ENCODE measurements at places on chromosomes 3 and 15.

DNA sequence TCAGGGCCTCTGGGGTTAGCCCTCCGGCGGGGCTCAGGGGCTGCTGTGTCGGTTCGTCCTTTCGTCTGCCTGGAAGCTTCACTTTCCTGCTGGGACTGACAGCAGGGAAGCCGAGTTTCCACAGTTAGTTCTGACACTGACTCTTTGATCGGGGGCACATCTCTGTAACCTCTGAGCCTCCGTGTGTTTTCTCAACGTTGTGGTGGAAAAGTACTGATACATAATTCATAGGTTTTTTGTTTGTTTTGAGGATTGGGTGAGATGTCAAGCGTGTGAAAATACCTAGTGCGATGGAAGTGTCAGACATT is 481 bp downstream of the AP4E1 start:
- DNase-seq: no peak

DNA sequence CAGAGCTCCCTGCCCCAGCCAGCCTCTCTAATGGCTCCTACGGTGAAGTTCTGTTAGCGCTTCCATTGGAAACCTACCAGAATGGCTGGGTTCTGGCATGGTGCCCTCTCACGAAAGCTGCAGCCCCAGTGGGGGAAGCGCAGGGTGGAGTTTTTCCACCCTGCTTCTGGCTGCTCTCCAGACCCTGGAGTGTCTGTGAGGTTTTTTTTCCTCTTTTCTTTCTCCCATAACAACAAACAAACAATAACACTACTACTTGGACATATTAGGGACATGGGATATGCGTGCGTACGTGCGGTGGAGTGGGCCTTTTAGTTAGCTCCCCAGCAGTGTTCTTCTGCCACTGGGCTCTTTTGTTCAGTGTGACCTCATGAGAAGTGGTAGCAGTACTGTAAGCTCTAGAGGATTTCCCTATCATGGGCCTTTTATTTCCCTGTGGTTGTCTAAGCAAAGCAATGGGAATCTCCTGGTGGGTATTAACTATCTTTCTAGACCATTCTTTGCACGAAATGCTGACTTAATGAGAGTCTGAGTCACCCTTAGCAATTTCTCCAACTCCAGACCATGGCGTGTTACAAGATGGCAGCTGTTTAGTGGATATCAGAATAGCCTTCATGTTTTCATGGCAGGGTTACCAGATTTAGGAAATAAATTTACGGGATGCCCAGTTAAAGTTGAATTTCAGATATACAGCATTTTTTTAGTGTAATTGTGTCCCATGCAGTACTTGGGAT is 161.9 kb downstream of the FNDC3B start:
- peak; percentile 94 for DNase-seq

DNA sequence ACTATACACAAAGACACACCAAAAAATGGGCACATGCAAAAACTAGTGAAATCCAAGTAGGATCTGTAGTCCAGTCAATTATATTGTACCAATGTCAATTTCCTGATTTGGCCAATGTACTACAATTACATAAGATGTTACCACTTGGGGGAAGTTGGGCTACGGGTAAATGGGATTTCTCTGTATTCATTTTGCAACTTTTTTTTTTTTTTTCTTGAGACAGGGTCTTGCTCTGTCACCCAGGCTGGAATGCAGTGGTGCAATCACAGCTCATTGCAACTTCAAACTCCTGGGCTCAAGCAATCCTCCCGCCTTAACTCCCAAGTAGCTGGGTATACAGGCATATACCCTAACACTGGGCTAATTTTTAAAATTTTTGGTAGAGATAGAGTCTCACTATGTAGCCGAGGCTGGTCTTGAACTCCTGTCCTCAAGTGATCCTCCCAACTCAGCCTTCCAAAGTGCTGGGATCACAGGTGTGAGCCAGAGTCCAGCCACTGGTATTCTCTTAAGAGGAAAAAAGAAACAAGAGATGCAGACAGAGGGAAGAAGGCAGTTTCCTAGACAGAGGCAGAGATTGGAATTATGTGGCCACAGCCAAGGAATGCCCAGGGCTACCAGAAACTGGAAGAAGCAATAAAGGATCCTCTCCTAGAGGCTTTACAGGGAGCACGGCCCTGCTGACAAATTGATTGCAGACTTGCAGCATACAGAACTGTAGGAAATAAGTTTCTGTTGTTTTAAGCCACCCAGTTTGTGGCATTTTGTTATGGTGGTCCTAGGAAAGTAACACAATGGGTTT is 33.3 kb downstream of the TFDP2 start:
- DNase-seq: no peak

DNA sequence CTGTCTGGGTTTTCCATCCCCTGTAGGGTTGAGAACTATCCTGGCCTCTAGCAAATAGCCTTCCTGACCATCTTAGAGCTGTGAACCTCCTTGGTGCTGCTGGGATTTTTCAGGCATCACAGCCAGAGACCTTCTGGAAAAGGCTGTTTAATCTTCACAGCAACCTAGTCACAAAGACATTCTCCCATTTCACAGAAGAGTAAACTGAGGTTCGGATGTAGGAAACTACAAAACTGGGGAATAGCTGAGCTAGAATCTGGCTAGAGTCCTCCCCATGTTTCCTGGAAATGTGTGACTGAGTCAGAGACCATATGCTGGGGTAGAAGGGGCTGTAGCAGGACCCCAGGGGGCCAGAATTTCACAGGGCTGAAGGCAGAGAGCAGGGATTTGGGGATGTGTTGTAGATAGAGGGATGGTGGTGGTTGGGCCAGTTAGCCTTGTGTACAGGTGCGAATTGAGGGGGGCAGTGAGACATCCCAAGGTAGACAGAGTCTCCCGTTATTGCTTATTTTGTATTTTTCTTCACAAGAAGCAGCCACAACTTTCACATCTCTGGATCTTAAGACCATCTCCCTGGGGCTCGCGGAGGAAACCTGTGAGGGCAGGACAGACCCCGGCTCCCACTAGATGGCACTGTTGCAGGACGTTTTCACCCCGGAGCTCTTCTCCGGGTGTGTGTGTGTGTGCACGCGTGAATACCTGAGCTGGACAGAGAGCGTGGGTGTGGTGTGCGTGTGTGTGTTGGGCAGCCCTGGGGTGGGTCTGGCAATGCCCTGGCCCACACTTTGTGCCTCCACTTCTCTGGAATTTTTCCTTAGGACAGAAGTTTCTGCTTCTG is 66.9 kb upstream of the PRR23C start:
- DNase-seq: peak; percentile 67

DNA sequence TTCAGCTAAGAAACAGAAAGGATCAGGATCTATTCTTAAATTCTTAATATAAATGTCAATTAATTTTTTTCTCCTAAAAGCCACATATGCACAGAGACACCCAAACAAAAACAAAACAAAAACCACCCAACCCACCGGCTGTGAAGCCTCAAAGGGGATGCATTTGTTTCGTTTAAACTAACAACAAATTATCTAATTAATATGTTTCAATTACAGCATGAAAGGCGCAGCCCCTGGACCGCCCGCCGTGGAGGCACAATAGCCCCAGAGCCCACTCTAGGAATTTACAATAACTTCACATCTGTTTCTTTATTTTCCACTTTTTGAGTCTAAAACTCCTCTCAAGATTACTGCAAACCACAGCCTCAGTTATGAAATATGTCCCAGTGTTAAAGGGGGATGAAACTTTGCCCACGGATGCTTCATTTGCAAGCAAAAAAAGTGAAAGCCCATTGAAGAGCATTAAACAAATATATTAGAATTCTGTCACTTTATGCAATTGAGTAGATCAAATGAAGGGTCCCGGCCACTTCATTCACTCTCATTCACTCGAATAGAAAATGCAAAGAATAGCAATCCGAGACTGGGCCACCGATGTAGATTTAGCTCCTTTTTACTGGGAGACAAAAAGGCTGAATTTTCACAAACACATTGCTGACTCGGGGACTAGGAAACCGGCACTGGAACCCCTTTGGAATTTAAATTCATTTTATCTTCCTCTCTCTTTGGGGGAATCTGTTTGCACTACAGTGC is 6.0 kb downstream of the FOXB1 start:
- DNase-seq: no peak

- DNase-seq: no peak
Observed at GRCh38 chr3:133573629-133574194, at the start of gene CDV3. TSS of gene CDV3 (plus strand) at chr3:133573686. CDS start at chr3:133574045, 359 bp downstream.

DNA sequence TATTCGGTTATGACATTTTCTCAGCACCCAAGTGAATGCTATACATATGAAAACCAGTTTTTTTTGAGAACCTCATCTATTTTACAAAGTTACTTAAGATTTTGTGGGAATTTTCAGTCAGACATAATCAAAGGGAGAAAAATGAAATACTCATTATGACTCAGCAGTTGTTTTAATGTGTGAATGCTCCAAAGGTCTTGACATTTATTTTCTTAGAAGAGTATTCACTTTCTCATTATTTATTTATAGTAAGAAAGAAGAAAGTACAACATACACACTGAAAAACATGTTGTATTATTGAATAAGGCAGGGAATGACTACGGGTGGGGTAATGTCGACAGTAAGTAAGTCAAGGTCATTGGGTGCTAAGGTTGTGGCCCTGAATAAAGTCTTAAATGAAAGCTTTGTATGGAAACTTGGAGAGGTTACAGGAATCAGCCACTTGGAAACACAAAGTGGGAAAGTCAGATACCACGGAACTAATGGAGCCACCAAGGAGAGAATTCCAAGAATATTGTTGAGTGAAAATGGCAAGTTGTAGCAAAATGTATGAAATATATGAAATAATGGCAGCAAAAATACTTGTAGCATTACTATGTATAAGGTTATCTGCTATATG is 844.5 kb downstream of the TBL1XR1 start:
- DNase-seq: peak; percentile 15

GRCh38 chr3:186754871-186755270 is 28.5 kb upstream of the EIF4A2 start:
- DNase-seq: no peak

Data from fibroblast of lung (primary cell).